ENCODE measurements at places on chromosomes 5 and 9.

GRCh38 chr9:96344458-96345180 lies 38.9 kb downstream of the SLC35D2 start:
- DNase-seq: peak; percentile 85

DNA sequence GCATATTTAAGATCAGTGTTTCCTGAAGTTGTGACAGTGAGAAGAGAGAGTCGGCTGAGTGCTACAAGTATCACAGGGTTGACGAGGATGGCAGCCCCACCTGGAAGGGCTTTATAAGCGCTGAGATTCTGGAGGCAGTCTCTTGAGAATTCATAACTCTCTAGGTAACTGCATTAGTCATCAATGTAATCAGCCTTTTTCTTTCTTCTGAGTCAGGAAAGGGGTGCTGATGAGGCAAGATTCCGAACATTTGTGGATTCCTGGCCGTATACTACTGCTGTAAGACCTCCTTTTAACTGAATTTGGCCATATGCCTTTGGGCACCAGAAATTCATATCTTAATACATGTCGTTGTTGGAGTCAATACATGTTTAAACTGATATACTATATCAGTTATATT lies 6.6 kb upstream of the RNF20 start:
- DNase-seq: no peak

DNA sequence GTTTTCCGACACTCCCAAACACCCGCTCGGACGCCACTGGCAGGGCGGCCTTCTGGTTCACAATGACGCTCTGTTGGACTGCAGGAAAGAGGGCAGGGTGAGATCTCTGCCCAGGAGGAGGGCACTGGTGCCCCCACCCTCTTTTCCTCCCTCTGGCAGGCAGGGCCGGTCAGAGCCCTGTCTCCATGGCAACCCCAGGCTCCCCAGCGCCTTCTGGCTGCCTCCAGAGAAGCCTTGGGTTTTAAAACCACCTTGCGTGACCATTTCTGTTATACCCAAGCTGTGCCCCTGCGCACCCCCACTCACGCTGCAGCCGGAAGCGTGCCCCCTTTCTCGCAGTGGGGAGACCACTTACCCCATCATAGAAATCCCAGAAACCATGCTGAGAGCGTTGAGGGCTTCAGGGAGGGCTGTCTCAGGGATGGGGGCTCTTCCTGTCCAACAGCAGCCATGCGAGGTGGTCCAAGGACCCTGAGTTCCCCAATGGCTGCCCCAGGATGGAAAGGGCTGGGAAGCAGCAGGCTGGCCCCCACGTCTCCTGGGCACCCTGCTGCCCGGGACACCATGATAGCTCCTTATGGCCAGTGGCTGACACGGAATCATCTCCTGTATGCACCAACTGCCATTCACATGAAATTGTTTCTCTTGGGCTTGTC lies 7.3 kb downstream of the C9orf50 start:
- no peak for DNase-seq

DNA sequence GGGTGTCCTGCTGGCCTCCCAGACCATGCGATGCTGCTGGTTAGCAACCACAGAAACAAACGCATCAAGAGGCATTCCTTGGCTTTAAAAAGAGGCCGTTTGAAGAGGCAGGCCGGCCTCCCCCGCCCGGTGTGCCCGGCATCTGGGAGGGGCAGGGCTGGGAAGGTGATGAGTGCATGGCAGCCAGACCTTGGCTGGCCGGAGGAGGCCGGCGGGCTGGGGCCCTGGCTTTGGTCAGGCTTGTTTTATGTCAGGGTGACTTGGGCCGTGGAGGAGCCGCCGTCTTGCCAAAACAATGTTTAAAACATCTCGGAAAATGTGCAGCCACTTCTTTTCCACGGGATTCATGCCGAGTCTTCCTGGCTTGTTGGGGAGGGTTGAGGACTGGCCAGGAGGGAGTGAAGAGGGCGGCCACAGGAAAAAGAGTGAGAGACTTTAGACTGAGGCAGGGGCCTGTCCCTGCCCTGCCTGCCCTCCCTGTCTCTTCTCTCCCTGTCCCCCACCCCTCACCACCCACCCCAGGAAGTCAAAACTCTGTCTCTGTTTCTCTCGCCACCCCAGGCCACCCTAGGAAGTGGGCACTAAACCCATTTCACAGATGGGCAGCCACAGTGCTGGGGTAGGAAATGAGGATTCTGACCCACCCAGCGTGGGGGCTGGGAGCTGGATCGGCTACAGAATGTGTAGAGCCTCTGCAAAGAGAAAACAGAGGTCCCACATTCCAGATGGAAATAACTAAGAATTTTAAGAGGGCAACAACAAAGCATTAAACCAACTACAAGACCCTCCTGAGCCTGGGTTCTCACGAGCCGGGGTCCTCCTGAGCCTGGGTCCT lies 143.0 kb downstream of the RXRA start:
- no peak for DNase-seq

GRCh38 chr5:147369742-147370374 lies 135.0 kb downstream of the STK32A start:
- DNase-seq: no peak

- no peak for DNase-seq
These were observed 550.6 kb downstream of the CDH10 start for GRCh38 chr5:24094081-24094679.

DNA sequence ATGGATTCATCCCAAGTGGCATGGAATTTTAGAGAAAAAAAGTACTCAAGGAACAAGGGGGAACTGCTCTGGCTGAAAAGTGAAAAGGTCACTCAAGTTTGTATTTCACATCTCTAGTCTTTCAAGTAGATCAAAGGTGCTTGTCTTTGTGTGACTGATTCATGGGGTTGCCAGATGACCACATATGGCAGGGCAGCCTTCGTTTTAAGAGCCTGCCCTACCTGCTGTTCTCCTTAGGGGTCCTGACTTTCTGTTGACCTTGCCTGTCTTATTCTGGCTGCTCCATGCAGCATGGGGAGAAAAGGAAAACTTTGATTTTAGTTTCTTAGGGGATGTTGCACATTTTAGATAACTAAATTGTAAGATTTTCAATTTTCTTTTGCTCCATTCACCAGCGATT lies 877.7 kb downstream of the TLE1 start:
- no peak for DNase-seq

GRCh38 chr5:73691302-73692080 lies 65.5 kb downstream of the ARHGEF28 start:
- DNase-seq: no peak

- peak; percentile 81 for DNase-seq
These were observed 163.8 kb downstream of the DIRAS2 start for GRCh38 chr9:90478821-90479220.

DNA sequence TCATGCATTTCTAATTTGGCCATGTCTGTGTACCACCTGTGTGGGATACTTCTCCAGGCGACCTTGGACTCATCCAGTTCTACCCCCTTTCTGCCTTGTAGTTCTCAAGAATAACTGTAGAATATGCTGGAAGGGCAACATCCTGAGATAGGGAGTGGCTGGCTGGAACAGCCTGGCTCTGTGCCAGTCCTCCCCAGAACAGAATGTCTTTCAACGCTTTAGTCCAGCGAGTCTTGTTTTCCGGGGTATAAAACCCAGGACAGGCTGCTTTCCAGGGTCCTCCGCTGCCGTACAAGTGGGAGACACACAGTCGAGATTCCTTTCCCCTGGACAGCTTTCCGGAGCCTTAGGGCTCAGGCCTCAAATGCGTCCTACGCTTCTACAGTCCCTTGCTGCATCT lies 45.4 kb upstream of the XPA start:
- no peak for DNase-seq

DNA sequence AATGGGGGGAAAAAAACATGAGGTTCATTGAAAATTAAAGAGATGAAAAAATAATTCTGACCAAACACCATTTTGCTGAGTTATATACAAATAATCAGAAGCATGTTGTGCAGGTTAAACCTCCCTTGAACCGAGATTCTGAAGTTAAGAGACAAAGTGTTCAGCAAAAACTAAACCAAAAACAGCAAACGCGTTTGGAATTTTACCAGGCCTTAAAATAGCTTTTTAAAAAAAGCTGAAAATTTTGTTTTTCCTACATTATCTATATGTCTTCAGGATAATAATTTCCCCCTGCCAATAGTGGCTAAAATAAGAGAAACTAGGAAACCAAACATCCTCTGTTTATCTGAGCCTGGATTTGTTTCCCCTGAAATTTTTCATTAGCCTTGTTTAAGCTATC lies 191.7 kb upstream of the DAPK1 start:
- no peak for DNase-seq

DNA sequence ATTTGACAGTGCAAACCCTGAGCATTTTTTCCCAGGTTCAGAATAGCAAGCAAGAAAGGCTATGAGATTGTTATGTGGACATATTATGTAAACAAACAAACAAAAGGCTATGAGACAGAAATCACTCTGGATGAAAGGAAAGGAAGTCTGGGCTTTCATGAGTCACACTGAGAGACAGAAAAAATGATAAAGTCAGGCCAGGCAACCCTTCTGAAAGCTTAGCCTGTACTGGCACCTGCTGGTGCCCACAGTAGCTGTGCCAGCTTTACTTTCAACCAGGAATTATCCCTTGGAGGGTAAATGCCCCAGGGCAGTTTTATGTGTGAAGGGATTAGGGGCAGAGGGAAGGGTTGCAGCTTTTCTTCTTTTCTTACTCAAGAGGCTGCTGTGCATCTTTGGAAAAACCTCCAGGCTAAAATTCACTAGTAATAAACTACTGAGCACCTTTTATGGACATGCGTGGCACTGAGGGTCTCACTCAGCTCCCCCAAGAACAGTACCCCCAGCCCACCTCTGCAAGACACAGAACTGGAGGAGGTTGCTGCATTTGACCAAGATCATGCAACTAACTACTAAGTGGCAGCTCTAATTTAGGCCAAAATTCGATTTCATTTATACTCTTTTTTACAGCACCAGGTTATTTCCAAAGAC lies 41.7 kb downstream of the ACTL7B start:
- DNase-seq: peak; percentile 51

- DNase-seq: no peak
These were observed 166.6 kb upstream of the CD180 start for GRCh38 chr5:67363180-67363709.

- peak; percentile 9 for DNase-seq
These were observed 34.1 kb upstream of the RAI14 start for GRCh38 chr5:34622098-34622400.

GRCh38 chr9:27183701-27184100 lies 74.7 kb downstream of the TEK start:
- no peak for DNase-seq

GRCh38 chr9:26301046-26301445 lies 591.6 kb downstream of the CAAP1 start:
- DNase-seq: no peak

GRCh38 chr5:16732356-16732755 lies 115.6 kb upstream of the RETREG1 start:
- DNase-seq: no peak

GRCh38 chr5:92730486-92730885 lies 850.5 kb downstream of the NR2F1-AS1 start:
- no peak for DNase-seq

- no peak for DNase-seq
These were observed 581.8 kb upstream of the WWC1 start for GRCh38 chr5:167709625-167710024.
